ENCODE measurements at places on chromosomes 5 and 9. TPM values are rescaled to one million over a fixed set of nuclear protein-coding genes. Genes with fewer than 3 reads are reported as not detected.

The ANKRD18B gene
- 3.1 TPM for total RNA-seq

The ZNF883 gene
- total RNA-seq, result 3.4 TPM

The ANKRD55 gene
- total RNA-seq, result not detected

The ADAMTS2 gene
- 0.29 TPM for total RNA-seq

The DENND1A gene
- total RNA-seq, result 26.6 TPM

The PDCD1LG2 gene
- total RNA-seq, result 12.4 TPM

The LAMC3 gene
- total RNA-seq, result 0.29 TPM

The MYMK gene
- total RNA-seq, result not detected

The NR3C1 gene
- total RNA-seq, result 14.1 TPM

The EPB41L4B gene
- 5.9 TPM for total RNA-seq

The ZBTB6 gene
- total RNA-seq, result 9.3 TPM

The KCTD16 gene
- total RNA-seq, result 0.06 TPM

The F2RL2 gene
- 7.2 TPM for total RNA-seq

The TMC1 gene
- not detected for total RNA-seq

The NTNG2 gene
- total RNA-seq, result not detected

The FAM221B gene
- not detected for total RNA-seq

The PCYOX1L gene
- 6.1 TPM for total RNA-seq

The EQTN gene
- total RNA-seq, result not detected

The MLLT3 gene
- total RNA-seq, result 29.3 TPM

The LRRC19 gene
- not detected for total RNA-seq

The TAF1L gene
- total RNA-seq, result not detected

The GPRIN1 gene
- total RNA-seq, result 34.0 TPM

The ACOT12 gene
- total RNA-seq, result not detected

The IRGM gene
- total RNA-seq, result not detected

The IL6ST gene
- total RNA-seq, result 61.6 TPM

The FBP2 gene
- not detected for total RNA-seq

The CDH6 gene
- 34.9 TPM for total RNA-seq

The KCNMB1 gene
- not detected for total RNA-seq

The FRMPD1 gene
- total RNA-seq, result not detected

All from epithelial cell of proximal tubule (primary cell).